NCI-H1417 (cell line): ENCODE measurements at places on chromosomes 2 and 18.

DNA sequence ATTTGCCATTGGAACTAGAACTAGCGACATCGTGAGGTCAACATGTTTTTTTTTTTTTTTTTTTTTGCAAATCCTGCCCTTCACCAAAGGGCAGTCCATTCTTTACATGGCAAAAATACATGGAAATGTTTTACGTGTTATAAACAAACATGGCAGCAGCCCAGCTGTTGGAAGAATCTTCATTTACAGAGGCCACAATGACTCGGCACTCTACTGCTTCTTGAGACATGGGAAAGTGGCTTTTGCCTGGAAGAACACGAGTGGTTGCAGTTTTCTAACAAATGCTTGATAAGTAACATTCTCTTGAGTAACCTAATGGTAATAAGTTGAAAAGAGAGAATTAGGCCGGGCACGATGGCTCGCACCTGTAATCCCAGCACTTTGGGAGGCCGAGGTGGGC, 22.8 kb upstream of the POLR1B start:
- no peak for DNase-seq

DNA sequence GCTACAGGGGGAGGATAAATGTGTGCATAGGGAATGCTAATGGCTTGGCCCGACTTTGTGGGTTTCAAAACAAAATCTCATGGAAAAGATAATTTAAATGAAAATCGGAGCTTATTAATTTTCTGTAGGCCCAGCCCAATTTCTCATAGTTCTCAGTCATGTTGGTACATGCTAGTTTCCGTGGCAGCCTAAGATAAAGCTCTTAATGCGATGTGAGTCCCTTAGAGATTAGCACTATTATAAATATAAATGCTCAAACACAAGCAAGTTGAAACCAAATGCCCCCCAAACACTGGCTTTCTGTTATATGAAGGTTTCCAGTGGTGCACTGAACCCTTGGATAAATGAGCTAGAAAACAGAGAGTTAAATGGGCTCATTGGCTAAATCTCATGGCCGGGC, 168.0 kb downstream of the BCL2 start:
- DNase-seq = no peak

- DNase-seq = no peak
Measured at GRCh38 chr2:168645696-168646338, 156.6 kb upstream of the NOSTRIN start.

DNA sequence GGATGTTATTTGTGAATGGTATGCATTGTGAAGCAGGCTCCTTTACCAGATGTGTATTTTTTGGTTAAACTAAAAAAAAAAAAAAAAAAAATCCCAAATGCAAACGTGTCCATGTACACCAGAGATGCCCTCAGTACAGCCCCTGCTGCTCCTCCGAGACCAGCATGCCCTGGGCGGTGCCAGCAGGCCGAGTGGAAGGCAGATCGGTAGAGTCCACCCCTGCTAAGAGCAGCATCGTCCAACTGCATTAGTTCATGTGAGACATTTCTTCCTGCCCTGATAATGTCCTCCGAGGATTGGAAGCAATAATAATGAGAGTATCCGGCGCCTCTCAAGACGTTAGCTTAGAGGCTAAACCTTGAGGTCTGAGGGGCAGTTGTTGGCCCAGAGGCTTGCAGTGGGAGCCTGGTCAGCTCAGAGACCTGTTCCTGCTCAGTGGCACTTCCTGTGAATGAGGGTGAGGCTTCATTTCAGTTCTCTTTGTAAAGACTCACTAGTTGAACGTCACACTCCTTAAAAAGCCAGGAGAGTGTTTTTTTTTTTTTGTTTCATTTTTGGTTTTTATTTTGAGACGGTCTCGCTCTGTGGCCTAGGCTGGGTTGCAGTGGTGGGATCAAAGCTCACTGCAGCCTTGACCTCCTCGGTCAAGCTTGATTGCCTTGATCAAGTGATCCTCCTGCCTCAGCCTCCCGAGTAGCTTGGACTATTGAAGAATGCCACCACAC, 5.6 kb downstream of the SLC66A3 start:
- no peak for DNase-seq

DNA sequence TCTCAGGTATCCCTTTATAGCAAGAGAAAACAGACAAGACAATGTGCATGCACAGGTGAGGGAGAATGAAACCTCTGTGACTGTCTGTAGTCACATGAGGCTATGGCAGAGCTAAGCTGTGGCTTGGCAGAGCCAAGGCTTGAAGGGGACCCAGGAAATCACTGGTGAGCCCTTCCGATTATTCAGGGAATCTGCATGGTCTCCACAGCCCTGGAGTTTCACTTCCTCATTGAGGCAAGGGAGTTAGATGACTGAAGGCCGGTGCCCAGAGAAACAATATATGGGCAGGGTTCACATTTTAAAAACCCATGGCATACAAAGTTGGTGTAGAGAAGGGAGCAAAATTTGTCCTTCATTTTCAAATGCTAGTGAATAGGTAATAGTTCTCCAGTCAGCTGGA, 144.4 kb upstream of the REV1 start:
- DNase-seq = no peak

- DNase-seq = no peak
Measured at GRCh38 chr2:118049816-118050140, 35.9 kb upstream of the CCDC93 start.

DNA sequence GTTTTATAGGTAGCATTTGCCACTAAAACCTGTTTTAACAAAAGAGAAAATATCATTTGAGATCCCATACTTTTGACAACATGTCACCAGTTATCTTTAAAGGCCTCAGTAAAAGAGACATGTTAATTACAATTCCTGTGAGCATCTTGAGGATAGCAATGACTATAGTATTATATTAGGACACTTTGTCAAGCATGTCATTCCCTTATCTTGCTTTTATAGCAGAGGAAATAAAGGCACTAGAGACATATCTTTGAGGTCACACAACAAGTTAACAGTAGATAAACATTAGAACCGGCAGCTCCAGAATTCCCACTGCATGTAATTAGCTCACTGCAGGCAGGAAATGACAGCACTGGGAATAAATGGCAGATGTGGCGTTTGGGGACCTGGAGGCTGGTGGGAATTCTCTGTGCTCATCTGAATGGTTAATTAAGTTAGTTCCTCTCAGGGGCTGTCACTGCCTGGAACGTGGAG, 25.9 kb downstream of the LYPD6B start:
- peak; percentile 34 for DNase-seq

DNA sequence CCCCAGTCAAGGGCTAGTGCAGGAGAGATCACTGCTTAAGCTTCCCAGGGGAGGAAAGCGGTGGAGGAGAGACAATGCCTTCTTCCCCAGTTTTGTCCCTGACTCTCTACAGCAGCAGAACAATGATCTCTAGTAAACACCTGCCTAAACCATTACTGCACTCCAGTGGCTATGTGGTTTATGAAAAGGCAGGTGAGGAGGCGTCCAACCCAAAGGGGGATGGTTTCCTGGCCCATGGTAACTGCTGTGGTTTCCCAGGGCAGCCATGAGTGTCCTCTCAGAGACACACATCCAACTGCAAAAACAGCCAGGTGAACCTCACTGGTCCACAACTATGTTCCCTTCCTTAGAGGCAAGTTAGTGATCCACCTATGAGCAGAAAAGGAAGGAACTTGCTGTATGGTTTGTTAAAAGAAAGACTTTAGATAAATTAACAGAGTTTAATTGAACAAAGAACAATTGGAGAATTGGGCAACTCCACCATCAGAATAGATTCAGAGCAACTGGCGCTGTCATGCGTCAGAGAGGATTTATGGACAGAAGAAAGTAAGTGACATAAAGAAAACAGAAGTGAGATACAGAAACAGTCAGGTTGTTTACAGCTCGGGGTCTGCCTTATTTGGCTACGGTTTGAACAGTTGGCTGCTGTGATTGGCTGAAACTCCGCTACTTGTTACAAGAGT, 4.8 kb upstream of the TTC39C start:
- peak; percentile 94 for DNase-seq

DNA sequence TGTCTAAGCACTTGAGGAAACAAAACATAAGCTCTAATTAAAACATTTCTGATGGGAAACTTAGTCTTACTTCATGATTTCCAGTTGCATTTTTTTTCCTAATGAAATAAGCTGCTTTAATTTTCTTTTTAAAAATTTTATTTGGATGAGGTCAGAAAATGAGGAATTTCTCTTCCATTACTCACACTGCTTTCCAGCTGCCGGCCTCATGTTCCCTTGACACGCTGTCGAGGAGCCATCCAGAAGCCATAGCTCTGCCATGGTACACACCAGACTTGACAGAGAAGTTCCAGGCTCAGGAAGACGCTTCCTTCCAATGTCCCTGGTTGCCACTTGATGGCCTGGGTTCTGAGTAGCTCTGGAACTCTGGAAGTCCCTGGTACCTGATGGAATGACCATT, 12.1 kb upstream of the MAPRE2 start:
- DNase-seq = no peak

- no peak for DNase-seq
Measured at GRCh38 chr18:2326999-2327398, 244.3 kb downstream of the METTL4 start.

DNA sequence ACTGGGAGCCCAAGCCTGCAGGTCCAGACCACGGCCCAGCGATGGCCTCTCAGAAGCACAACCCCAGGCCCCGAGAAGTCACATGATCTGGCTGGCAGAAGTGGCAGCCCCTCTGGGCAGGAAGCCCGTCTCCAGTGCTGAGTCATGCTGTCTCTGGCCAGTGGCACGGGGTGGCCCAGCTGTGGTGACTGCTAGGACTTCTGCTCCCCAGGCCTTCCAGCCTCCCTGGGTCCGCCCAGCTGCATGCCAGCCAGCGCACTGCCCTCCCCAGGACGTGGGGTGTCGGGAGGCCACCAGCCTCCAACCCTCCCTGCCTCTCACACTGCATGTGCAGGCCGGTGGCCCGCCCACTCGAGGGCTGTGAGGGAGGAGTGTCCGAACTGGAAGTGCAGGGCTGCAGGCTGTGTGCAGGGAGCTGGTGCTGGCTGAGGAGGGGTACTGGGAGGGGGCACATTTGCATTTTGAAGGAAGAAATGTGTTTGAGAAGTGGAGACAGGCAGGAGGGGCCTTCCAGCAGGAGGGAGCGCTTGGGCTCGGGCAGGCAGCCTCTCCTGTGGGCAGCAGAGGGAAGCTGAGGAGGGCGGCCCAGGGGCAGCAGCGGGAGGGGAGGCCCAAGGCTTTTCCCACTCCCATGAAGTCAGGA, 17.0 kb upstream of the HPCAL1 start:
- DNase-seq = no peak

GRCh38 chr2:16252251-16252650, 311.9 kb downstream of the MYCN start:
- DNase-seq = no peak

- no peak for DNase-seq
Measured at GRCh38 chr2:33223856-33224255, 252.6 kb upstream of the RASGRP3 start.

DNA sequence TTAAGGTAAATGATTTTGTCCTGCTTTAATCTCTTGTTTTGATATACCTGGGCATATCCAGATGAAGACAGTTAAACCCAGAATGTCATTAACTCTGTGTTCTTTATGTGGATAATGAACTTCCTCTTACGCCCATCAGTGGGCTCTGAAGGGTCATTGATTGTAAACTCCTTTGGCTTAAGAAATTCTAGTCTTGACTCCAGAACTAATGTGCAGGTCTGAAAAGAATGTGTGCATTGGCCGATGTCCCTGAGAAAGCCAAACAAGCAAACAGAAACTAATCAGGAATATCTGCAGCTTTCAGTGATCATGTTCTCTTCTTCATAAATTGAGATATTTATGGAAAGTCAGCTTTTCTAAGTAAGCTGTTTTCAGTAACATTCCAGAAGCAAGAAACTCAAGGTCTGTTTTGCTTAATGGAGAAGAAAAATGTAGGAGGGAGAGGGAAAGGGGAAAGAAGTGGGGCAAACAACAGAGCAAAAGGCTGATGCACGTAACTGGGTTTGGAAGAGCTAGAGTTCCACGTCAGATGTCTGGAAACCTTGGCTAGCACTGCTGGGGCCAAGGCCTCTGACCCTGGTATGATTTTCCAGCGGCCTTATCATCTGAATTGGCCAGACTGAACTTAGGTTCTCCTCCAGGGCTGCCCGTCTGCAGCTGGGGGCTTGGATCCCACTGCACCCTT, 61.3 kb upstream of the FHL2 start:
- no peak for DNase-seq

GRCh38 chr18:55897091-55897689, 309.2 kb upstream of the TCF4 start:
- no peak for DNase-seq

- no peak for DNase-seq
Measured at GRCh38 chr18:63040788-63041410, 278.7 kb downstream of the BCL2 start.

- no peak for DNase-seq
Measured at GRCh38 chr2:42770288-42771131, 6.6 kb upstream of the OXER1 start.

- no peak for DNase-seq
Measured at GRCh38 chr2:56222481-56222880, 38.7 kb downstream of the CCDC85A start.

DNA sequence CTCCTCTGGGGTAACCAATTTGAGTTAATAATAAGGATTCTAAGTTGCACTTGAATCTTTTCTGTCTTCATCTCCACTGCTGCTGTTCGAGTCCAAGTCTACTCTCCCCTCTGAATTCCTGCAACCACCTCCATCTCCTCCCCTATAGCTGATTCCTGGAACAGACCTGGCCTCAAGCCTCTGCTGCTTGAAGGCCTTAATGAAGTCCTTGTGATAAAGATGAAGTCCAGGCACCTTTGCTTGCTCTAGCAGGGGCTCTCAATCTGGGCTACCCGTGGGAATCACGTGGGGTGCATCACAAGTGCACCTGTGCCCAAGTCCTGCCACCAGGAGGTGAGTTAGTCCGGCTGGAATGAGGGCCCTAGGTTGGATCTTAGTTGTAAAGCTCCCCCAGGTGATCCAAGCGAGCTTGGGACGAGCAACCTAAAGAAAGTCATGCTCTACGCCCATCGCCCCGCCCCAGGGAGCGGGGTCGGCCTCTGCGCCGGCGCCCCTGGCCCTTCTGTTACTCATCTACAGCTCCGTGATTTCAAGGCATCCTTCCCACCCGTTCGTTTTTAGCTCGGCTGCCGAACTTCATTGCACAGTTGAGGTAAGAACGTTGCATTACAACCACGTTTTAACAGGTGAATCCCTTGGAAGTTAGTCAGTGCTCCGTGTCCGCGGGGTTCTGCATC, 905 bp upstream of the IAH1 start:
- no peak for DNase-seq

DNA sequence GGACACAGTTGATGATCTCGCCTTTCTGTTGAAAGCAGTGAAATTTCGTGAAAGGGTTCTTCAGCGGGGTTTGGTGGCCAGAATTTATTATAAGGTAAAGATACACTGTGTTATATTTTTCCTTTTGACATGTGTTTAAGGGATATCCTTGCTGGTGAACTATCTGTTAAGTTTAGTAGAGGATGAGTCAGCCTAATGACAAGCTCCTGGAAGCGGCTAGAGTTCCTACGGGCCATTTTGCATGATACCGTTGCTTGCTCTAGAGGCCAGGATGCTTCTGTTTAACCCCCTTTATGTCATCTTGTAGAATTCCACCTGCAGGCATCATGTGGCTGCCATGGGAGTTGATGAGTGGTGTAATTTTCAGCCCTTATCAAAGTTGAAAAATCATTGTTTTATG, 124.8 kb upstream of the BCL2L11 start:
- no peak for DNase-seq

DNA sequence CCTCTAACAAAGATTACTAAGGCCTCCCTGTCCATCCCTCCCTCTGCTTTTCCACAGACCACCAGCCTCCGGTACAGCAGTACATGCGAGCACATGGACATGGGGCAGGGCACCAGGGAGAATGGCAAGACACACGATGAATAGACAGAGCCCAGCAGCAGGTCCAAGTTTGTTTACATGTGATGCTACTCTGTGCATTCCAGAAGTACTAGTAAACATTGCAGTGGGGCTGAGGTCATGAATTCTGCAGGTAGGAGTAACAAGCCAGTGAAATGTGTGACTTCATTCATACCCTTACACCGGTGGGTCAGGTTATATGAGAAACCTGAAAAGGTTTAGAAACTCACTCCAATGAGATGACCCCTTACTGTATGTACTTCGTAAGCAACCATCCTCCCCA, 205.7 kb downstream of the BCL11A start:
- DNase-seq = no peak
